G401 (cell line): ENCODE measurements at places on chromosomes 6 and 20. TPM values are rescaled to one million over a fixed set of nuclear protein-coding genes. Genes with fewer than 3 reads are reported as not detected.

The NKX2-2 gene
- total RNA-seq: not detected in 2 replicates

The PACSIN1 gene
- total RNA-seq: 0.12 TPM in 1 of 2 replicates, not detected in the other

The HELZ2 gene
- total RNA-seq: 10.1 and 14.3 TPM in 2 replicates

The ZNF831 gene
- total RNA-seq: not detected in 2 replicates
